ENCODE measurements at places on chromosomes 11 and 22.

GRCh38 chr22:38230108-38230825, 28.5 kb downstream of the MAFF start:
- DNase-seq: no peak

- no peak for DNase-seq
Observed at GRCh38 chr11:47144541-47144940, 32.1 kb downstream of the ARFGAP2 start.

- DNase-seq: no peak
Observed at GRCh38 chr11:14124886-14125285, 162.4 kb downstream of the SPON1 start.

GRCh38 chr22:25669253-25670069, 72.5 kb upstream of the MYO18B start:
- no peak for DNase-seq

- DNase-seq: no peak
Observed at GRCh38 chr22:30667107-30667493, 575 bp downstream of the DUSP18 start.

- no peak for DNase-seq
Observed at GRCh38 chr11:63551889-63552266, 11.3 kb downstream of the PLAAT2 start.

DNA sequence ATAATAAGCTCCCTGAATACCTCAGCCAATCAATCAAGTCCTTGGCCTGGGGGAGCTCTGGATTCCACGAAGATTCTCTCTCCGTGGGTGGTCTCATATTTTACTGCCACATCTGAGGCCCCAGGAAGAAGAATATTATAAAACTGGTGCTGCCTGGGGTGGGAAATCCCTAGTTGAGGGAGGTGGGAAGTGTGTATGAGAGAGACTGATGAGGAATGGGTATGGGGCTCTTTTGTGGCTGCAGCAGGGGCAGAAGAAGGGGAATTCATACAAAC, 71.5 kb downstream of the SYN3 start:
- no peak for DNase-seq

DNA sequence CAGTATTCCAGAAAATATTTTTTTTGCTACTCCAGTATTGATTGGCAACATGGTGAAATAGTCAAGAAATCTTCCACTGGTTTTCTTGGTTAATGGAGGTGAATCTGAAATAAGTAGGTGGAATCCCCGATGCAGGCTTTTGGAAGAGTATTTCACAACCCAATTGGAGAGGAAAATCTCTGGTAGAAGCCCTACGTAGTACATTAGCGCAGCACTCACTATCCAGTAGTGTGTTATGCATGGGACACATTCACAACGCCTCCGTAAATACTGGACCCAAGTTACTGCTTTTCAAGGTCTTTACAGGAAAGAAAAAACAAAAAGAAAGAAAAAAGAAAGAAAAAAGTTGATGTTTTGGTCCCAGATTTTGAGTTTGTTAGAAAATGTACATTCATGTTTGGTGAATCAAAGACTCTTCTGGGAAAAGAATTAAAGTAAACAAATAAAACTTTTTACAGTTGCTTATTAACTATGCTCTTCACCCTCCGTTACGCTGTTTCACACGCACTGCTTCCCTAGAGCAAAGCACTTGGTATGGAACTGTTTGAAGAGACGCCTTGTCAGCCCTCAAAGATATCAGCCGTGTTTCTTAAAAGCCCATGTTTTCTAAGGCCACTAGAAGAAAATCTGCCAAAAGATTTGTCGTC, 170.4 kb upstream of the CTSC start:
- DNase-seq: no peak

DNA sequence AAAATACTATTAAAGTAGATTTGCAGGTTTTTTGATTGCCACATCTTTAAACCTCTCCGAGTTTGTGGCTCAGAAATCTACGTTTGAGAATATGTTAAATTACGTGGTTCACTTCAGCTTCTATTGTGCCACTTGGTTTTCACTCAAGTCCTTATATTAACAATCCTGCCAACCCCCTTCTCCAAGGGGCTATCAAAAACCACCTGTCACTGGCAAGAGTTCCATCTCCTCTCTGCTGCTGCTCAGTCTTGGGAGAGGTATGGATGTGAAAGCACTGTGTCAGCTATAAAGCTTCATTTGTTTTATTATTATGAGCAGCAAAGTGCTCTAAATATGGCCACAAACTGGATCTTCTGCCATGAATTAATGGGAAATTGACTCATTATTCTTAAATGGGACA, 197.5 kb upstream of the NARS2 start:
- DNase-seq: no peak

- DNase-seq: no peak
Observed at GRCh38 chr22:40211476-40212054, 33.8 kb downstream of the TNRC6B start.

DNA sequence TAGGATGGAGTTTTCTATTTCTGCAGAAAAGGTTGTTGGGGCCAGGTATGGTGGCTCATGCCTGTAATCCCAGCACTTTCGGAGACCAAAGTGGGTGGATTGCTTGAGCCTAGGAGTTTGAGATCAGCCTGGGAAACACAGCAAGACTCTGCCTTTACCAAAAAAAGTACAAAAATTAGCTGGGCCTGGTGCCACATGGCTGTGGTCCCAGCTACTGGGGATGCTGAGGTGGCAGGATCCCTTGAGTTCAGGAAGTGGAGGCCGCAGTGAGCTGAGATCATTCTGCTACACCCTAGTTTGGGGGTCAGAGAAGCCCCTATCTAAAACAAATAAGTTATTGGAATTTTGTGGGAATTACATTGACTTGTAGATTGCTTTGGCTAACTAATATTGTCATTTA, 71.7 kb downstream of the FDX1 start:
- no peak for DNase-seq

DNA sequence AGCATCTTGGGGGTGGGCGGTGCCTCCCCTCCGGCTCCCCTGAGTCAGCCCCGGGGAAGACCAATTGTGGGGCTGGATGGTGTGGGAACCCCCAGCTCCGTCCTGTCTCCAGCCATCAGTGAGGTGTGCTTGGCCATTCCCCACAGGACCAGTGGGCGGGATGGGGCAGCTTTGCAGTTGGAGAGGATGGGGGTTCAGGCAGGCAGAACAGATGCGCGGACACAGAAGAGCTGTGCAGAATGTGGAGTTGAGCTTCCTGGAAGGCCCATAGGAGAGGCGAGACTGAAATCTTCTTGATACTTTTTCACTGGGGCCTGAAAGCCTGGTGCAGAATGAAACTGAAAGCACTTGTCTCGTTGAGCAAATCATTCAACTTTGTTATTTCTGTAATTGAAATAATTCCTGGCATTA, 23.8 kb downstream of the PARVB start:
- DNase-seq: no peak

GRCh38 chr11:1896923-1897322, 5.2 kb upstream of the PRR33 start:
- no peak for DNase-seq

GRCh38 chr22:46087816-46088277, 62.5 kb upstream of the PPARA start:
- DNase-seq: peak; percentile 90

DNA sequence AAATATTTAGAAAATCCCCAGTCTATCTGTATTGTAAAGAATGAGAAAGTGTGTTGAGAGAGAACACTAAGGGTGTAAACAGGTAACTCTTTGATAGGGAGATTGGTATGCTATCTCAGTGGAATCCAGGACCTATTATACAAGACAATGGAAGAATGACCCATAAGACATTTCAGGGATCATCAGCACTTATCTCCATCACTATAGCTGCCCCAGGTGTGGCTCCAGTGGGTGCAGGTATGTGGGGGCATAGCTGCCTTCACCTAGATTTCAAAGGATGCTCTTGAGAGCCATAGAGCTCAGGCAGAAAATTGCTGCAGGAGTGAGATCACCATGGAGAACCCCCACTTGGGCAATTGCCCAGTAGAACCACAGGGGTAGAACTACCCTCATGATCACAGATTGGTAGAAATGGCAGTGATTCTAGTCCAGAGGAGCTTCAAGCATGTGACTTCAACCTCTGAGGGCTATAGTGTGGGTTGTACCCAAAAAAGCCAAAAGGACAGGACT, 252.3 kb upstream of the TBCEL start:
- no peak for DNase-seq

DNA sequence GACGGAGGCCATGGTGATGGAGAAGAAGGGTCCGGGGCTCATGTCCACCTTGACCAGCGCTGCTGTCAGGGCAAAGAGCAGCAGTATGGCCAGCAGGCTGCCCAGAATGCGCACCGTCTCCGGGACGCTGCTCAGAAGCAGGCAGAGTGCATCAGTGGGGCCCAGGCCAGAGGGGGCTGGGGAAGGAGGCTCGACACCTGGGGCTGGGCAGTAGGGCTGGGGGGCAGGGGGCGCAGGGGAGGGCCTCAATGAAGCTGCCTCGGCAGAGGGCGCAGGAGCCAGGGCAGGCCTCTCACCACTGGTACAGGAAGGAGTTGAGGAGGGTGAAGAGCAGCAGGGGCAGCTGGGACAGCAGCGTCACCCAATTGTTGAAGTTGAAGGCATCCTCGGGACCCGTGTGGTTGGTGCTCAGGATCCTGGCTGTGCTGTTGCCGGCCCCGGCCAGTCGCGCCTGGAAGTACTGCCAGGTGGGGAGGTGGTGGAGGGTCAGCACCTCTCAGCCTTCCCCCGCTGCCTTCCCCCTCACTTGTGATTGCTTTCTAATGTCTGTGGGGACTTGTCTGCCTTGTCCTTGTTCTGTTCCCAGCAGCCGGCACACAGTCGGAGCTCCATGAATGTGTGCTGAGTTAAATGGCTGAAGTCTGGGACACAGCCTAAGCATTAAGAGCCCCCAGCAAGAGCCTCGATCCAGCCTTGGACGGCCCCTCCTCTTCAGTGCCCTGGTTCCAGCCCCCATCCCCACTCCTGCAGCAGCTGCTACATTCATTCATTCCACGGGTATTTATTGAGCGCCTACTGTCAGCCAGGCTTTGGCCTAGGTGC, 2.3 kb downstream of the SLC29A2 start:
- no peak for DNase-seq

Data from brain microvascular endothelial cell (primary cell).